ENCODE measurements at places on chromosomes 12 and 14.
A peak's percentile ranks its signal among the peaks of the same experiment; 100 is the strongest.

DNA sequence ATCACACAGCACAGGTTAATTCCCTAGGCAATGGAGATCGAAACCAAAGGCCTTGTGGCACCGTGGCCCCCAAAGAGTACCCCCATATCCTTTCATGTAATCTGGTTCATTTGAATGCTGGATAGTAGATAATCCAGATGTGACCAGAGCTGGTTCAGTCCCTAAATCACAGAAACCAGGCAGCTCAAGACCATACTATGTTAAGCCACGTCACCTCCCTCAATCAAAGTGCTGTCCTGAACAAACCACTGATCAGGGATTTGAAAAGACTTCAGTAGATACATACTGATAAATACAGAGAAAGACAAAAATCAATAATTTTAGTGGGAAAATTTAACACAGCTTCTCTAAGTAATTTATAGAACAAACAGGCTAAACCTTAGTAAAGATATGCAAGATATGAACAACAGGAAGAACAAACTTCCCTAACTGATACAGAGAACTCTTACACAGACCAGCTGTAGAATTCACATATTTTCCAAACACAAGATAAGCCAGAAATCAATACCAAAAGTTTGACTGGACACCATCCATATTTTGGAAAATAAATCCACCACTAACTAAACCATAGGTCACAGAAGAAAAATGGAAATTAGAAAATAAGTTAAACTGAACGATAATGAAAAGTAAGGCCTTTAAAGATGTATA is 67.1 kb downstream of the BCAT1 start:
- DNase-seq = no peak

DNA sequence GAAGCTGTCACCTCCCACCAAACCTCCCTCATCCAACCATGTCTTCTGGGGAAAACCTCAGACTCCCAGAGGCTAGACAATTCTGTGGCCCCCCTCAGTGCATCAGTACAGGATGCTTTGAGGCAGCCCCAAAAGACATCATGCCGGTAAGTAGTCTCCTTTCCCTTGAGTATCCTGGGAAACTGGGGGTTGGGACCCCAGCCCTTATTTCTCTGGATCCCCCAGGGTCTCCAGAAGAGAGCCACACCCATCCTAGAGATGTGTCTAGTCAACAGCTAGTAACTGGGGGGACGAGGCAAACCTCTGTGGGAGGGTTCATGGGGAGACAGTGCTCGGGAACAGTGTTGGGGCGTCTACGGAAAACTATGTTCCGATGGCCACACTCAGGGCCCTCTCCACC is 974.2 kb upstream of the TMEM132C start:
- no peak for DNase-seq

DNA sequence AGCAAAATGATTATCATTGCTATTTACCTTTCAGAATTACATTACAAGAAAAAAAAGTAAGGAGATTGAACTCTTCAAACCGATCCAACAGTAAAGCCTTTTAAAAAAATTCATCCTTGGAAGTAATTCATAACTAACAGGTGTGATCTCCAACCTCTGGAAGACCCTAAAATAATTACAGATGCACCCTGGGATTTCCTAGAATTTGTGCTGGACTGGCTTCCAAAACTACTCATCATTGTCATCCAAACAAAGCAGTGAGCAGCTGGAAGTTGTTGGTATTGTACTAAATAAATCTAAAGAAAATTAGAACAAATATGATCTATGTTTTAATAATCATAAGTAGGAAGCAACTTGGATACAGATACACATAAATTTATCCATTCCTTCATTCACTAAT is 1.9 kb upstream of the YBX3 start:
- no peak for DNase-seq

- DNase-seq = no peak
Measured at GRCh38 chr12:93417967-93418480, 23.7 kb downstream of the UBE2N start.

DNA sequence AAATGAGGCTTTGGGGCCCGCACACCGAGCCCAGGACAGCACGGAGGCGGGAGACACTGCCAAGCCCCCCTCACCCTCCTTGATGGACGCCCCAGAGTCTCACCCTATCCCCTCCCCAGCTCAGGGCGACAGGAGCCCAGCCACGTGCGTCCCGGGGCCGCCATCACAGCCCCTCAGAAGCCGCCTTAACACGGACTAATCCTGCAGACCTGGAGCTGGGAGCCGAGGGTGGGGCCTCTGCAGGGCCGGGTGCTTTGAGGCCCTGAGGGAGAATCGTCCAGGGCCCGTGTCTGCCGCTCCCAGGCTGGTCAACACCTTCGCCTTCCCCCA is 79.7 kb upstream of the FBRSL1 start:
- no peak for DNase-seq

GRCh38 chr12:96352161-96352835 is 47.9 kb downstream of the CDK17 start:
- no peak for DNase-seq

DNA sequence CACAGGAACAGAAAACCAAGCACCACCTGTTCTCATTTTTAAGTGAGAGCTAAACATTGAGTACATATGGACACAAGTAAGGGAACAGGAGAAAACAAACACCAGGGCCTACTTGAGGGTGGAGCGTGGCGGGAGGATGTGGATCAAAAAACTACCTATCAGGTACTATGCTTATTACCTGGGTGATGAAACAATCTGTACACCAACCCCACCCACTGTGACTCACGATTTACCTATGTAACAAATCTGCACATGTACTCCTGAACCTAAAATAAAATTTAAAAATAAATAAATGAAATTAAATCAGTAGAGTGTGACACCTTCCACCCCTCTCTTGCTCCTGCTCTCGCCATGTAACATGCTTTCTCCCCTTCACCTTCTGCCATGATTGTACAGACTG is 615.5 kb downstream of the RPL10L start:
- DNase-seq = no peak

GRCh38 chr12:109255377-109255776 is 53.7 kb downstream of the FOXN4 start:
- no peak for DNase-seq

DNA sequence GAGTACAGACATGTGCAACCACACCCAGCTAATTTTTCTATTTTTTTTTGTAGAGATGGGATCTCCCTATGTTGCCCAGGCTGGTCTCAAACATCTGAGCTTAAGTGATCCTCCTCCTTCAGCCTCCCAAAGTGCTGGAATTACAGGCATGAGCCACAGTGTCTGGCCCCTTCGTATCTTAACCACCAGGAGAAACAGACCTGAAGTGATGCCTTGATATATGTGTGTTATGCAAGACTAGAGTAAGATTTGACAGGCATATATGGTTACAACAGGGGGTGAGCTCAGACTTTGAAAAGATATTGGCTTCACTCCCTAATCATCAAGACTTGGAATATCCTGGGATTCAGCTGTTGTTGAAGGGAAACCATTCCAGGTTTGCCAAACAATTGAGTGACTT is 10.7 kb upstream of the GALNT6 start:
- no peak for DNase-seq

DNA sequence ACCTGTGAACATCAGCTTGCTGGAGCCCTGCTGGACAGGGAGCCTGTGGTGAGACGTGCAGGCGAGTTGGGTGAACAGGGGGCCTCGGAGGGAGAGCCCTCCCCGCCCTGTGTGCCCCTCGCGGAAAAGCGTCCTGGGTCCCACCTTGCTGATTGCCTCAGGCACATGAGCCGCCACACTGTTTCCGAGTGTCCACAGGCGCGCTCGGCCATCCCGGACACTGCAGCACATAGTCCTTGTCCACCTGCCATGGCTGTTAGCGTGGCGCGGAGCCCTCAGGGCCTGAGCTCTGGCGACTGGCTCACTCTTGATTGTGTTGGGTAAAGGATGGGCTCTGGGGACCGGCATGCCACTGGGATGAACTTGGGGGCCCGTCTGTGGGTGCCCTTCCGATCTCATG is 40.0 kb downstream of the PACS2 start:
- no peak for DNase-seq

DNA sequence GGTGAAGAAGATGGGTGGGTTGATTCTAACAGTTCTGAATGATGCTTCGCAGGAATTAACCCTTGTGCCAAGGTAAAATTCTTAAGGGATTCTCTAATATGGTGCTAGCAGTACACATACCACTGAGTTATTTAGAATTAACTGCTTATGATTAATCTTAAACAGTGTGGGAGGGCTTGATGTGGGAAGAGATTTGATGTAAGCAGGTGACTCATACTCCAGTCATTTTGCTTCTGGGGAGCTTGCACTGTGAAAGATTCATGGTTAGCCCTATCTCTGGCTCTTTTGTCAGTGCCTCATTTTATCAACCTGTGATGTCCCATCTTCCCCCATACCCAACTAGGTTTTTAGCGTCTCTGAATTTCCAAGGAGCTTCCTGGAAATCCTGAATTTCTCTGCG is 83.8 kb downstream of the NRXN3 start:
- DNase-seq = no peak

GRCh38 chr14:23299986-23300686 is 2.5 kb downstream of the PPP1R3E start:
- no peak for DNase-seq

- DNase-seq = no peak
Measured at GRCh38 chr14:20470603-20470901, 1.3 kb downstream of the PNP start.

DNA sequence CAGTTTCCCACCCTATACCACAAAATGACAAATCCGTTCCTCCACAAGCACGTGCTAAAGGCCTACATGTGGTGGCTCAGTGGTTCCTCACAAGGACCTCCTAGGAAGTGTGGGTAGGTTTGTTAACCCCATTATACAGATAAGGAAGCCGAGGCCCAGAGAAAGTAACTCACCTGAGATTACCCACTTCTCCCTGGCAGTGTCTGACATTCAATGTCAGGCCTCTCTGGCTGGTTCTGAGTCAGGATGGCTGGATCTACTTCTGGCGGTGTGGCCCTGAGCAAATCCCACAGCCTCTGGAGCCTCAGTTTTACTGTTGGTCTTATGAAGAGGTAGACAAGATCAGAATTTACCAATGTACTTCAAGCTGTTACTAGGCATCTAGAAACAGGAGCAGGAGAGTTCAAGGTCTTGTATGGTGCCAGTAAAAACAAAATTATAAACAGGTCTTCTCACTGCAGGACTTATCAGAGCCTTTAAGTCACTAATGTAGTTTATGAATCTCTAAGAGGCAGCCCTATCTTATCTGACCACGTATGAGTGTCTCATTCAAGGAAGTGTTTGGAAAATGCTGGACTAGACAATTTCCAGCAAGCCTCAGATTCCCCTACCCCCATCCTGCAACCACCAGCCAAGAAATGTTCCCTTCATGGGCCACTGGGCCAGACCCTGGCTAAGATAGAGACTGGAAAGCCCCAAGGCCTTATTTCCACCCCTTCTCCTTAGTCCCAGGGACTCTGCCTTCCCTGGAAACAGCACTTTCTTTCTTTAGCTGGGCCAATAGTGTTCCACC is 4.2 kb downstream of the HSPB8 start:
- DNase-seq = no peak

DNA sequence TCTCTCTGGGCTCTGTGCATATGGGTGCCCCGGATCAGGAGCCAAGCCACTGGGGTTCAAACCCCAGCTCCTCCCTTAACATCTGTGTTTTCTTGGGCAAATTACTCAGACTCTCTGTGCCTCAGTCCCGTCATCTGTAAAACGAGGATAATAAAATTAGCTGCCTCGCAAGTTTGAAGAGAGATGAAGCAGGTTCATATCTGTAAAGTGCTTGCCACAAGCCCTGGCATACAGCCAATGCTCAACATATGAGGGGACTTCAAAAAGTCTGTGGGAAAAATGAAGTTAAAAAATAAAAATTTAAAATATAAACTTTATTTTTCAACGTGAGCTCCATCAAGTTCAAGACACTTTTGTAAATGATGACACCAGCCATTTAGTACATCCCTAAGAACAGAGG is 276.7 kb downstream of the FOXN3 start:
- no peak for DNase-seq

DNA sequence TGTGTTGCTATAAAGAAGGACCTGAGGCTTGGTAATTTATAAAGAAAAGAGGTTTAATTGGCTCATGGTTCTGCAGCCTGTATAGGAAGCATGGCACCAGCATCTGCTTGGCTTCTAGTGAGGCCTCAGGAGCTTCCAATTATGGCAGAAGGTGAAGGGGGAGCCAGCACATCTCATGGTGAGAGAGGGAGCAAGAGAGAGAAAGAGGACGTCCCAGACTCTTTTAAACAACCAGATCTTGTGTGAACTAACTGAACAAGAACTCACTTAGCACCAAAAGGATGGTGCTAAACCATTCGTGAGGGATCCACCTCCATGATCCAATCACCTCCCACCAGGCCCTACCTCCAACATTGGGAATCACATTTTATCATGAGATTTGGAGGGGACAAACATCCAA is 6.1 kb upstream of the SNAPC1 start:
- no peak for DNase-seq

DNA sequence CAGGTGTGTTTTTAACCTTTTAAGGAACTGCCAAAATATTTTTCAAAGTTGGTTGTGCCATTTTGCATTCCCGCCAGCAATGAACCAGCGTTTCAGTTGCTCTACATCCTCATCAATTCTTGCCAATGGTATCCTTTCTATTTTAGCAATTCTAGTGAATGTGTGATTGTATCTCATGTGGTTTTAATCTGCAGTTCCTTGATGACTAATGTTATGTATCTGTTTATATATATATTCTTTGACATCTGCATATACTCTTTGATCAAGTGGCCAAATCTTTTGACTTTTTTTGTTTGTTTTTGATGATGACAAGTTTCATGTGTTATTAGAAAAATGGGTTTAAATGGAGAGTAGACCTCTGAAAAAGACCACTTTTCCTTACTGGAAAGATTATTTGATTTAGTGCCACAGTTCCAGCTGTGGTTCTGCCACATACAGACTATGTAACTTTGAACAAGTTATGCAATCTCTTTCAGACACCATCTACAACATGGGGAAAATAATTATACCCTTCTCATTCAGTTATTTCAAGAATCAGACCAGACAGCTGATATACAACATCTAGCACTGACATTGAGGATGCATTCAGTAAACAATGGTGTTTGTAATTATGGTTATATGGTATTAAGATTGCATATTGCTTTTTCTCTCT is 146.3 kb upstream of the CNOT2 start:
- no peak for DNase-seq

DNA sequence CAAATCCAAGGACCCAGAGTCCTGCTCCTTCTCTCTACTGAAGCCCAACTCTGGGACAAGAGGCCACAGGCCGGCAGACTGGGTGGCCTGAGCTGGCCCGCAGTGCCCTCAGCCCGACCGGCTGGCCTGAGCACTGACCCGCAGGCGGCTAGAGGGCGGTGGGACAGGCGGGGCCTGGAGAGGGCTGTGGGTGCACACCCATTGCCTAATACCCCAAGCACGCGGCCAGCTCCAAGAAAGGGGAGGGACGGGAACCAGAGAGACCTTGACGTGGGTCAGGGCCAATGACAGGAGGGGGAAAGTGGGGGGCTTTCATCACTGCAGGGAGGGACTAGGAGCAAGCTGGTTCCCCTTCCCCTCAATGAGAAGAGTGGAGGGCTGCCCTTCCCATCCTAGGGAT is 2.0 kb upstream of the WNT10B start:
- peak; percentile 19 for DNase-seq

DNA sequence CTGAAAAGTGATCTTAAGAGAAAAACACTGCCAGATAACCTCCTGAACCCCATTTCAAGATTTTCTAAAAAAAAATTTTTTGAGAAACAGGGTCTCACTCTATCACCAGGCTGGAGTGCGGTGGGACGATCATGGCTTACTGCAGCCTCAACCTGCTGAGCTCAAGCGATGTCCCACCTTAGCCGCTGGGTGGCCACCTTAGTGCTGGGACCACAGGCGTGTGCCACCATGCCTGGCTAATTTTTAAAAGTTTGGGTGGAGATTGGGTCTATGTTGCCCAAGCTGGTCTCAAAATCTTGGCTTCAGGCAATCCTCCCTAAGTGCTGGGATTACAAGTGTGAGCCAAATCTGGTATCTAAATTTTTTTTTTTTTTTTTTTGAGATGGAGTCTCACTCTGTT is 3.4 kb downstream of the PNMA1 start:
- no peak for DNase-seq

GRCh38 chr12:108133482-108133881 is 4.4 kb downstream of the WSCD2 start:
- DNase-seq = no peak

All from GM20000 (cell line).